ENCODE measurements at places on chromosomes 7 and 10.
A peak's percentile ranks its signal among the peaks of the same experiment; 100 is the strongest.

GRCh38 chr10:106457522-106457921 is 707.0 kb downstream of the SORCS1 start:
- no peak for DNase-seq

DNA sequence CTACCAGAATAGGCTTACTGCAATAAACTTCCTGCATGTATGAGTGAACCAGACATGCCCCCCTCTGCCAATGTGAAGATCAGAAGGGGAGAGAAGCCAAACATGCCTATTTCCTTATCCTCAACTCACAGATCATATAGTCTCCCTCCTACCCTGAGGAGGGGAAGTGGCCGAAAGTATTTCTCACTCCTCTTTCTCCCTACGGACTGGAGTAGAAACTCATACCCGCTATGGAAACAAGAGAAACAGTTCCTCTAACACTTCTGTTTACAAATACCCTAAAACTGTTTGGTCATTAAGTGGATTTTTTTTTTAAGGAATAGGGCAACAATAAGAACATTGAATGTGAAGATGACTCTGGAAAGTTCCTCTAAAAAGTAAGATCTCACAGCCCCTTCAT is 31.4 kb downstream of the CCNJ start:
- DNase-seq, result no peak

DNA sequence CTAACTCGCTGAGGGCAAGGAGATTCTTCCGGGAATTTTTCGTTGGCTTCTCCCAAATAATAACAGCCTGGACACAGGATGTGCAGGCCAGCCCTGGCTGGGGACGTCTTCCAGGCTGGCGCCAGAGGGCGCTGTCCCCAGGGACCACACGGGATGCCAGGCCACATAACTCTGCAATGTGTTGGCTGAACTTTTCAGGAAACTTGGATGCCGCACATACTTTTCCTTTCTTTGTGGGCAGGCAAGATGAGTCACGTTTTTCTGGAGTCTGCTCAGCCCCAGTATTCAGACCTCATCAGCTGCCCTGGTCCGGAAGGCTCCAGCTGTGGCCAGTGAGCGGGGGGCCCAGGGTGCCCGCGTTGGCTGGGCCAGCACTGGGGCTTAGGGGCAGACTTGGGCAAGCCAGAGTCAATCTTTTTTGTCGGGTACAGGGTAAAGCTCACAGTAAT is 122.7 kb downstream of the PRKAG2 start:
- peak; percentile 65 for DNase-seq

DNA sequence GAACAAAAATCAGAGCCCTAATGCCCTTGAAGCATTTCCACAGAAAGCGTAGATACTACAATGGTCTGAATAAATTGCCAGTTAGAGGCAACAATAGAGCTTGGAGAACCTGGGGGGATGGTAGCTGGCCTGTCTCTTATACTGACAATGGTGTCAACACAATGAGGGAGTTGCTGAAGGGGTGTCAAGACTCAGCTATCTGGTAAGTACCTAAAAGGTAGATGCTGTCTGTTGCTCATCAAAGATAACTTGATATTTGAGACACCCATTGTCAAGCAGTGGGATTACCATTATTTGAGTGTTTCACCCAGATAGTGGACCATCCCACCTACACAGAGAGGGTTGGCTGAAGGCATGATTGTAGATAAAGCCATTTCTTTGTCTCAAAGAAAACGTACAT is 72.8 kb downstream of the PDE1C start:
- no peak for DNase-seq

- no peak for DNase-seq
Measured at GRCh38 chr7:129875745-129876411, 76.9 kb downstream of the UBE2H start.

GRCh38 chr10:48552946-48553564 is 51.8 kb downstream of the ARHGAP22 start:
- DNase-seq, result no peak

- no peak for DNase-seq
Measured at GRCh38 chr10:128539510-128540127, 413.4 kb upstream of the MKI67 start.

- DNase-seq, result no peak
Measured at GRCh38 chr7:74095135-74095534, 11.5 kb downstream of the LIMK1 start.

- no peak for DNase-seq
Measured at GRCh38 chr10:26861205-26861998, 644 bp upstream of the ABI1 start.

- no peak for DNase-seq
Measured at GRCh38 chr10:102312683-102313082, 67.4 kb downstream of the GBF1 start.

- no peak for DNase-seq
Measured at GRCh38 chr7:114109721-114110120, 190.9 kb upstream of the PPP1R3A start.

DNA sequence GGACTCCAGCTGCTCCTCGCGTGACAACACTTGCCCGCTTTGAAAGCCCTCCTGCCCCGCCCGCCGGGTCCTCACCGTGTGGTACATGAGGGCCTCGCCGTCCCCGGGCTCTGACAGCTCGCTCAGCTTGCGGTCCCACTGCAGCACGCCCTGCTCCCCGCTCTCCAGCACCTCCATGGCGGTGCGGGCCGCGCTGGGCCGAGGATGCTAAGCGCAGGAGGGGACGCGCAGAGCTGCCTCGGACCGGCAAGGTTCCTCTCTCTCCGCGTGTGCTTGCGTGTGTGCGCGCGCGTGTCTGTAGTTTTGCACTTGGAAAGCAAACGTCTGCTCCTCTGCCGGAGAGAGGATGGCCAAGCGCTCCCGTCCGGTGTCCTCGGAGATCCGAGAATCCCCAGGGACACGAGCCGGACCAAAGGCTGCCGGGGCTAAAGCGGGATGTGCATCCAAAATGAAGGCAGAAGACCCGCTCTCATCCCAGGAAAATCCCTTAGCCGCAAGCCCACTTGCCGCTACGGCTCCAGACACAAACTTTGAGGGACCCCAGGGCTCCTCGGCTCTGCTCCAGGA is at the start of gene CREB3L2:
Gene CREB3L2 (minus strand): TSS at position 558 of the 567 bp plus-strand sequence. CDS start 381 bp downstream, at position 177.
- DNase-seq, result peak; percentile 44

DNA sequence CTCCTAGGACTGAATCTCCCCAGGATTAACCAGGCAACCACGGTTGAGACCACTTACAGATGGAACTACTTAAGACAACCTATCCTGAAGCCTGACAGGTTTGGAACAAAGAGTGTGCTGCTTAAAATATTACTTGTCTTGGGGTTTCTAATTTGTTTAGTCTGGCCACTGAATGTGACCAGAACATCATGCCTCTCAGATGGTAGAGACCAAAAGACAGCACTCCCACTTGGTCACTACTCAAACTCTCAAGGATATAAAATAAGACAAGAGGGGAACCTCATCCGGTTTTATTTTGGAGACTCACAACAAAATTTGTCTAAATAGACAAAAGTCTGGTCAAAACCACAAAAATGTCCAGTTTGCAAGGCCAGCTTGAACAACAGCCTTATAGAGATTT is 15.3 kb downstream of the MRPL32 start:
- DNase-seq, result no peak

DNA sequence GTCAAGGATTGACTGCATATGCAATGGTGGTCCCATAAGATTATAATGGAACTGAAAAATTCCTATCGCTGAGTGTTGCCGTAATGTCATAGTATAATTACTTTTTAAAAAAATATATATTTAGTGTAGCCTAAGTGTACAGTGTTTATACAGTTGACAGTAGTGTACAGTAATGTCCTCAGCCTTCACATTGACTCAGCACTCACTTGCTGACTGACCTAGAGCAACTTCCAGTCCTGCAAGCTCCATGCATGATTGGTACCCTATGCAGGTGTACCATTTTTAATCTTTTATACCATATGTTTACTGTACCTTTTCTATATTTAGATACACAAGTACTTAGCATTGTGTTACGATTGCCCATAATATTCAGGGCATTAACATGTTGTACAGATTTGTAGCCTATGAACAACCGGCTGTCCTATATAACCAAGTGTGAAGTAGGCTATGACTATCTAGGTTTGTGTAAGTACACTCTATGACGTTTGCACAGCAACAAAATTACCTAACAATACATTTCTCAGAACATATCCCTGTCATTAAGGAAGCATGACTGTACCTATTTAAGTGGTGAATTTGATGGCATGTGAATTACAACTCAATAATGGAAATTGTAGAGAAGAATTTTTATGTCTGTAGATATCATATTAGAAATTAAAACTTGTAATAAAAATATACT is 40.9 kb downstream of the CCNY start:
- no peak for DNase-seq

DNA sequence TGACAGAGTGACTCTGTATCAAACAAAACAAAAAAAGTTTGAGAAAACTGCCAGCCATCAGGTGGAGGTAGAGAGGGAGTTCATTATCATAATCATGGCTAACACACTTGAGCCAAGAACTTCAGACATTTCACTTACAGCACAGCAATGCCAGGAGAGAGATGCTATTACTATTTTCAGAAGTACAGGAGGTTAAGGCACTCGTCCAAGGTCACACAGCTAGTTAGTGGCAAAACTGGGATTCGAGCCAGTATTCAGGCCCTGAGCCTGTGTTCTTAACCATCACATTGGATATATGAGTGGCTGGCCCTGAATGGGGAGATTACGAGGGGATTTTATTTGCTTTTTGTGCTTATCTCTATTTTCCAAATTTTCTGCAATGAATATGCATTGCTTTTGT is 24.8 kb upstream of the UNC5B start:
- no peak for DNase-seq

- DNase-seq, result no peak
Measured at GRCh38 chr7:110373416-110373815, 717.5 kb upstream of the LRRN3 start.

GRCh38 chr10:30935078-30935477 is 96.6 kb downstream of the ZNF438 start:
- no peak for DNase-seq

GRCh38 chr7:22884911-22885788 is 62.5 kb upstream of the TOMM7 start:
- DNase-seq, result no peak

- peak; percentile 38 for DNase-seq
Measured at GRCh38 chr10:24518981-24519597, 204.6 kb downstream of the ARHGAP21 start.

GRCh38 chr7:15418264-15418663 is 143.6 kb downstream of the AGMO start:
- no peak for DNase-seq

GRCh38 chr10:126166797-126167196 is 221.5 kb downstream of the ADAM12 start:
- DNase-seq, result no peak

DNA sequence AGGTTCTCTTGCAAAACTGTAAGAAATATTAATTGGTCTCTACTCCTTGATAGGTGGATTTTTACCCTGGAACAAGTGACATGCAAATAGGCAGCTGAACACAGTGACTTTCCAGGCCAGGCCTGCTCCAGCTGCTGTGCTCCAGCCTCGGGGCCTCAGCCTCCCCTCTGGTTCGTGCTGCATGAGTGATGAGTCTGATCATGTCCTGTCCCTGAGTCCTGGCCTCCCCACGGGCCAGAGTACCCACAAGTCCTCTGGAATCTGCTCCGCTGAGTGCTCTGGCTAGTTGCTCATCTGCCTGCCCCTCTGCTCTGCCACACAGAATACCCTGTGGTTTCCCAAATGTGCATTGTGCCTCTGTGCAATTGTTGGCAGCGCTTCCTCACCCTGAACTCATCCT is 80.1 kb upstream of the PDZD8 start:
- DNase-seq, result no peak

DNA sequence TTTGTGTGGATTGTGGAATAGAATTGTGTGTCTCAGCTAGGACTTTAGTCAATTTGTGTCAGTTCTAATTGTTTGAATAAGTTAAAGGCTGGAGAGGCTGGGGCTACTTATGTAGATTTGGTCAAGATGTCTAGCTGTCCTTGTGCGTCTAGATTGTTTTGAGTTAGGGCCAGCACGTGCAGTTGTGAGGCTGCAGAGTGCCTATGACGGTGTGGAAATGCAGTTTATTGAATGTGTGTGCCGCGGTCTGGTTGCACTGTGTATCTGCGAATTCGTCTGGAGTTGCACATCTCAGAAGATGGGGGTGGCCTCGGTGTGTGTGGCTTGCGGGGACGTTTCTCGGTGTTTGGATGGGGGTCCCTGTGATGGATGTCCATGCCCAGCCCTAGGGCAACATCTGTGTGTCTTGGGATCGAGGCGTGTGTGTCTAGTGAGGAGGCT is 10.2 kb downstream of the EMX2 start:
- no peak for DNase-seq

DNA sequence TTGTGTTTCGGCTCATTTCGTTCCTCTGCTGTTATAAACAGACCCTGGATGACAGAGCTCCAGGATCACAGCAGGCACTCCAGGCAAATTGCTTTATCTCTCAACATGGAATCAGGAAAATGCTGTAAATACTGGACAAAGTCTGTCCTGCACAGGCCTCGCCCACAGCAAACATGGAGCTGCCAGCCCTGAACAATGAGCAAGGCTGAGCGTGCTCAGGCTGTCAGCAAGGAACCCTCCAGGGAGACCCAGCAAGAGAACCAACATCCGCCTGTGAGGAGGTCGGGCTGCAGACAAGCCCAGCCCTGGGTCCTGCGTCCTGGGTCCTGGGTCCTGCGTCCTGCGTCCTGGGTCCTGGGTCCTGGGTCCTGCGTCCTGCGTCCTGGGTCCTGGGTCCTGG is 180.8 kb downstream of the PTPRN2 start:
- no peak for DNase-seq

DNA sequence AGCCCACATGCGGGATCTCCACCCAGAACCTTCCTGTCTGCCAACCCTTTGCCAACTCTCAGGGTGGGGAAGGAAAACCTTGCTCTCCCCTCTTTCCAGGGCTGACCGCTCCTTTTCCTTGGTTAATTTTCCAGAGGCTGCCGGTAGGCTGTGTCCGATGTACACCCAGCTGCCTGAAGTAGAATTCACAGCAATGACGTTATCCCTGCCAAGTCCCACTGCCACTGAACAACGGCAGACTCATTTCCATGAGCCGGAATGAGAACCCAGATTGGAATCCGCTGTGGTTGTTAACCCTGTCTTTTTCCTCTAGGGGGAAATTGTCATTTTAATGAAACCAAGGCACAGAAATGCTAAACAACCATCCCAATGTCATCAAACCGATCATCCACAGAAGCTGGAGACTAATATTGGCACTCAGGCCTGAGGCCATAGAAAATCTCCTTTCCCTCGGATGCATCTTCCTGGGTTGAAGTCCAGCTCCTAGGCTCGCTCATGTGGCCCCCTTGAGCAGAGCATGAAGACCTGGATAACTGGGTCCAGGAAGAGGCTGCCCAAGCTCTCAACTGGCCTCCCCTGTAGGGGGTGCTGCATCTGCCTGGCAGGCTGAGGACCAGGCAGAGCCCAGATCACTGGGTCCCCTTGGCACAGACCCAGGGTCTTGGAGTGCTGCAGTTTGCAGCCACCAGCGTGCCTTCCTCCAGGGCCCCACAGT is 30.4 kb downstream of the KLRG2 start:
- no peak for DNase-seq

Data from mesothelial cell of epicardium (in vitro differentiated cells).